ENCODE measurements at places on chromosomes 16 and 17.

DNA sequence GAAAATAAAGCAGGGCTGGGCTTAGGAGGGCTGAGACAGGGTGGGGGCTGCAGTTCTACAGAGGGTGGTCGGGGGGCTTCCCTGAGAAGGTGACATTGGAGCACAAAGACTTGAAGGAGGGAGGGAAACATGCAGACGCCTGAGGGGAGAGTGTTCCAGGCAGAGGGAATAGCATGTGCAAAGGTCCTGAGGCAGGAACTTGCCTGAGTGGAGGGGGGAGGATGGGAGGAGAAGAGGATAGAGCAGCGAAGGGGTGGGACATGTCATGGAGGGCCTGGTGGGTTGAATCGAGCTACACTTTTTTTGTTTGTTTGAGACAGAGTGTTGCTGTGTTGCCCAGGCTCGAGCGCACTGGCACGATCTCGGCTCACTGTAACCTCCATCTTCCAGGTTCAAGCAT lies 33.0 kb downstream of the GINS3 start:
- DNase-seq = no peak

DNA sequence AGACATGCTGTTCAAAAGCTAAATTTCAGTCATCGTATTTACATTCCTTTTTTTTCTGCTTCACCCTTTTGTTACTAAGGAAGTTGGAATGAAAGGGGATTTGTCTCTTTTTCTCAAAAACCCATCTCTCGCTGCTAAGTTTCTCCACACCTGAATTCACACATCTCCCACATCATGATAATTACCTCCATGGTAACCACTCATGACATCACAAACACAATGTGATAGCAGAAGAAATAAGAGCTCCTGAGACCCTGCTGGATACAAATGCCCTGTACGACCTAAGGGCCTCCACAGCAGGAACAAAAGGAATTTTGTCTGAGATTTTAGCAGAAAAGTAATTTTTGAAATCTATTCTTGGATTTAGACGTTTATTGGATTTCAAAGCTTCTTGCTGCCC lies 82.6 kb upstream of the GNAO1 start:
- DNase-seq = no peak

DNA sequence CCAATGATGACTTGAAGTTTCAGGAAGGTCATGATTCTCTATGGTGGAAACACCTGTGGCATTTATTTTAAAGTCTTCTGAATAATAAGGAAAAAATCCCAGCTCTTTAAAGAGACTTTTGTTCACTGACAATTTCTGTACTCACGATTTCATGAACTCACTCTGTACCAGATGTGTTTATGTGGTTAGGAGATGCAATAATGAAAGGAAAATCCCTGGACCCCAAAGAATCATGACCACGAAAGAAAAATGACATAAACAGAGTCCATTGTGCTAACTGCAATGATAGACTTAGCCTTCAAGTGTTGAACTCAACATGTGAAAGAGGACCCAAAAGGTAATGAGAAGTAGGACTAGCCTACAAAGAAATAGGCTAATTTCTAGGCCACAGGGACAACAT lies 947.5 kb downstream of the CDH11 start:
- DNase-seq = no peak

- DNase-seq = no peak
Measured at GRCh38 chr16:84484579-84485254, 19.7 kb downstream of the MEAK7 start.

DNA sequence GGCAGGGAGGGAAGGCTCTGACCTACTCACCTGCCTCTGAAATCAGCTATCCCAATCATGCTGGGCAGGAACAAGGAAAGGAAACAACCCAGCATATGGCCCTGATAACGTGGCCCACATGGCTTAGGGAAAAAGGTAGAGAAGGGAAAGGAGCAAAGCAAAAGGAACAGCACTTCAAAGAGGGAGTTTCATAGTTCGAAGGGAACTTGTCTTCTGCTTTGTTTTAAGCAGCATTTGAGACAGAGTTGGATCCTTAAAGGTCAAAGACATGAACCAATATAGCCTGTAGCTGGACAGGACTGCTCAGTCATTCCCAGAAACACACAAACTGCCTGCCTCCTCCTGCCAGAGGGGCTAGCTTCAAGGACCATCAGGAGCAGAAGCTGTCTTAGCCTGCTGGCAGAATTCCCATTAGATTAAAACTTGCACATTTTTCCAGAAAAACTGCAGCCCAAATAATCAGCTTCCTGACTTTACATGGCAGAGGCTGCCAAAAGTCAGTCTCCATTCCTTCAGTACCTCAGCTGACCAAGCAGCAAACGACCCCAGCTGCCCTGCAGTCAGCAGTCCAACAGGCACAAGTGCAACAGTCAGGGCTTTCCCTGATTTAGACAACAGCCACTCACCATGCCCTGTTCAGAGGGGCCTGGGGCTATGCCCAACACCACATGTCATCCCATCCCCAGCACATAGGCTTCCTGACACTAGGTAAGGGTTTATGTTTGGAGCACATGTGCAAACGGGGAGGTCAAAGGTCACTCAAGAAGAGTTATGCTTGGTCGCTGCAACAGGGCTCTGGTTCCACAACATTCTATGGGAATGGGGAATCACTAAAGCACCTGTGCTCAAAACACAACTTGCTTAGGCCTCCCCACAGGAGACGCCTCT lies 32.5 kb downstream of the RANBP10 start:
- DNase-seq = no peak

GRCh38 chr16:24540602-24541210 lies 1.3 kb downstream of the RBBP6 start:
- no peak for DNase-seq

GRCh38 chr17:14805348-14805747 lies 459.8 kb downstream of the PMP22 start:
- DNase-seq = no peak

DNA sequence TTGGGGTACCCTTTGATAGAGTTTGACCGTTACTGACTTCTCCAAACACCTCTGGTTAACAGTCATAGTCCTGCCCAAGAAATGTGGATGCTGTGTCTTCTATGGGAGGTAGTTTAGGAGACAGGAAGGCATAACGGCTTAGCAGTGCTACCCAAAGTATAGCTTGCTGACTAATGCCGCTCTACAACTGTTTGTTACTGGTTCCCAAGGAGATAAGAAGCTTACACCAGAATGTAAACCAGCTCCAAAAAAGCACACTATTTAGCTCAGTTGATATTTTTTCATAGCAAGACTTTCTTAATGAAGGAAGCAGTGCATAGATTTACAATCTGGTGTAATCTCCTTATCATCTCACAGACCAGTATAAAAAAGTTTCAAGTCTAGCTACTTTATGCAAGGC lies 95.7 kb downstream of the HS3ST3B1 start:
- DNase-seq = no peak
